ENCODE measurements at places on chromosomes 5 and 9.

DNA sequence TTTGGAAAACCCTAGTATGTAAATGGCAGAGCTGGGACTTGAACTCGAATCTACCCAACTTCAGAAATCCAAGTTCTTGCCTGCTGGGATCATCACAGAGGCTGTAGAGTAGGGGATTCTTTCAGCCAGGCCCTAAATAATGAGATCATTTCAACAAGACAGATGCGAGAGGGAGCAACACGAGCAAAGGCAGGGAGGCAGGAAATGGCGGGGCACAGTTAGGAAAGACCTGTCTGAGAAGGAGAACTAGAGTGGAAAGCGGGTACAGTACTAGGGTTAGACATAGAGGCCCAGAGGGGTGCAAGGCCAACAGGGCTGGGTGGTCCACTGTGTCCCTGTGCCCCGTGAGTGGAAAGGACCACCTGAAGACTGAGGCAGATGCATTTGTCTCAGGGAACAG, 46.1 kb downstream of the MVB12B start:
- DNase-seq: no peak

- DNase-seq: no peak
These were observed 120.2 kb upstream of the SAP30L start for GRCh38 chr5:154325566-154325965.

GRCh38 chr5:156401804-156402203, 74.8 kb downstream of the SGCD start:
- DNase-seq: no peak

- DNase-seq: no peak
These were observed 88.3 kb downstream of the MAP1B start for GRCh38 chr5:72195581-72195980.

DNA sequence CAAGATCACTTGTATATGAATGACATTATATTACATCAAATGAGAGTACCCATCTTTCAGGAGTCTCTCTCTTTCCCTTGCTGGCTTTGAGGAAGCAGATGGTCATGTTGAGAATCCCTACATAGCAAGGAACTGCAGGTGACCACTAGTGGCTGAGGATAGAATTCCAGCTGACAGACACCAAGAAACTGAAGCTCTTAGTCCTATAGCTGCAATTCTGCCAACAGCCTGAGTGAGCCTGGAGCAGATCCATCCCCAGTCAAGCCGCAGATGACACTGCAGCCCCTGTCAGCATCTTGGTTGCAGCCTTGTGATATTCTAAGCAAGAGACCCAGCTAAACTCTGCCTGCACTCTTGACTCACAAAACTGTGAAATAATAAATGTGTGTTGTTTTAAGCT, 531.5 kb downstream of the CSNK1G3 start:
- DNase-seq: no peak

GRCh38 chr5:122162100-122162638, 32.8 kb downstream of the ZNF474 start:
- DNase-seq: no peak

All from stimulated activated naive CD4-positive, alpha-beta T cell (primary cell).